NCI-H345 (cell line): ENCODE measurements at places on chromosomes 4 and X.

GRCh38 chr4:128942607-128943006 is 133.1 kb downstream of the JADE1 start:
- DNase-seq, result no peak

GRCh38 chrX:134480061-134480460 is 20.1 kb downstream of the HPRT1 start:
- no peak for DNase-seq

GRCh38 chr4:171919314-171919713 is 106.1 kb downstream of the GALNTL6 start:
- DNase-seq, result no peak

GRCh38 chr4:151462554-151462953 is 53.6 kb downstream of the FHIP1A start:
- DNase-seq, result no peak

DNA sequence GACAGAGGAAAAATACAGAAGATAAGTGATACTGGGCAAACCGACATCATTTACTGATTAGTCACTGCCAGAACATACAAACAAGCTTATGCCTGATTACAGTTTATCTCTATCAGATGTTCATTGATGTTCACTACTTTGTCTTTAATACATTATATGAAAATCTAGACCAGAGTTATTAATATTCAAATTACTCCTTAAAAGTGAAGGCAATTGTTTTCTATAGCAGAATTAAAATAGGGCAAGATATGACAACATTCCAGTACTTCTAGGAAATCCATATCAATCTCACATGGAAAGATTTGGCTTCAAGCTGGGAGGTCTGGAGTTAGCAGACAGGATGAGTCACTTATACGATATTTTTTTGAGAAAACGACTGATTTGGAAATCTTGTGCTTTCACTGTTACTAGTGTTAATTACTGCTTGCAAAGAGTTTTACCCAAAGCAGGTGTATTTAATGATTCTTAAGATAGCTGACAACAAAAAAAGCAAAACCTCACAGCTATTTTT is 31.8 kb downstream of the HPGD start:
- DNase-seq, result no peak

DNA sequence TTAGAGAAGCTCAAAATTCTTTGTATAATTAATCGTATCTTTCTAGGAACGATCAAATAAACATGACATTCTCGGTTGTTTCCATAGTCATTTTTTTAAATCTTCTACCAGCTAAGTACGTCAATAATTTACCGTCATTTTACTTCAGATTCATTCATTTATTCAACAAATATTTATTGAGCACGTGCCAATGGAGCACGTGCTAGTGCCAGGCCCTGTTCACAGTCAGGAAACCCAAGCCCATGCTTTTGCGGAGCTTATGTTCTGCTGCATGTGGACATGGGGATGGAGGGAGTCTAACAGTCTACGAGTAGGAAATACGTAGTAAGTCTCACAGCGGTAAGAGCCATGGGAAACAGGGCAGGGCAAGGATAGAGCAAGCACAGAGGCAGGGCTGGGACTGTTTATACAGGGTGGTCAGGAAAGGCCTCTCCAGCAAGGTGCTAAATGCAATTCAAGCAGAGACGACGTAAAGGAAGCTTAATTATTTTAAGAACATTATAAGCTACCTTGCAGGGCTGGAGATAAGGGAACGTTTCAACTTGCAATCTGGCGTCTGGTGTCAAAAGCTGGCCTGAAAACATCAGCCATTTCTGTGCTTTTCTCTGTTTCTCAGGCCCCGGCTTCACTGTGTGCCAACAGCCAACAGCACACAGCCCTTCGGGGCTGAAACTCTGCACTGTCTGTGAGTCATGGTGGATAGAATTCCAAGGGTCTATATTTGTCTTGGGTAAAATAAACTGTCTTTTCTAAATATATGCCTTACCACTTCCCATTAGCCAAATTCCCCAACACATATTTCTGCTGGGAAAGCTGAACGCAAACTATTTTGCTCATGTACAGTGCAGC is 517.1 kb upstream of the ZFP42 start:
- no peak for DNase-seq

DNA sequence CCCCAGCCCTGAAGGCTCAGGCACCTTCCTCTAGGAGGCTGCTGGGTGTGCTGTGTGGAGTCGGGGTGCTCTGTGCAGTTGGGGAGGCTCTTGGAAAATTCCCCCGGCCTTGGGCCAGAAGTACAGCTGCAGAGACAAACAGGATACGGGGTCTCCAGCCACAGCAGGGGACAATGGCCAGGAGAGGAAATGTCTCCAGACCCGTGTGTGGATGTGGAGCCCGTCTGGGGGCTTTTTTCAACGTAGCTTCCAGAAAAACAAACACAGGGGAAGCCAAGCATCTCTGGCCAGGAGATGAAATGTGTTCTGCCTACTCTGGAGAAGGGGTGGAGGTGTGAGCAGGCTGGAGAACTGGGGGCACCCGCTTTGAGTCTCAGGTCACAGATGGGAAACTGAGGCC is 3.7 kb upstream of the SH3TC1 start:
- no peak for DNase-seq
